Stimulated activated CD8-positive, alpha-beta memory T cell treated with anti-CD3 and anti-CD28 coated beads, Interleukin-15, amount 100 ng/mL, for 48 hours (primary cell): ENCODE measurements at places on chromosomes 4 and X.

GRCh38 chr4:105139646-105140045 lies 7.0 kb upstream of the TET2 start:
- DNase-seq, result no peak

- DNase-seq, result no peak
Observed at GRCh38 chrX:110836451-110836850, 40.8 kb upstream of the CHRDL1 start.

- DNase-seq, result no peak
Observed at GRCh38 chr4:2008671-2008920, 178 bp downstream of the NELFA start.

GRCh38 chrX:77938083-77938680 lies 27.7 kb downstream of the ATP7A start:
- no peak for DNase-seq

- DNase-seq, result no peak
Observed at GRCh38 chr4:139660568-139661043, 5.0 kb upstream of the MGST2 start.

- no peak for DNase-seq
Observed at GRCh38 chr4:173076903-173077634, 91.5 kb upstream of the GALNT7 start.

DNA sequence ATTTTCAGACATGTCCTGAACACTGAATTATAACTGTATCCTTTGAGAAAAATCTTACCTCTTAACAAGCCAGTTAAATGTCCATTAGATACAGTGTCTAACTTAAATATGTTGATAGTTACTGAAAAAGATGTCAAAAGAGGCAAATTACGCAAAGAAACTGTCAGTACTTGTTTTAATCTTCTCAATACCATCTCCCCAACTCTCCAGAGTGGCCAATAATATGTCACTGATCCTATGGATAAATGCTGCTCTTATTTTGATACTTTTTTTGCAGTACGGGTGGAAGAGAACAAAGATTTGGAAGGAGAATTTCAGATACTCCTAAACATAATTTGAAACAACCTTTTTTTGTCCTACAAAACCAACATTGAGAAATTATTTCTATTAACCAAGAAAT lies 192.7 kb downstream of the CBR4 start:
- DNase-seq, result no peak
